ENCODE measurements at places on chromosomes 6 and 20. TPM values are rescaled to one million over a fixed set of nuclear protein-coding genes. Genes with fewer than 3 reads are reported as not detected.

The SPINT3 gene
- total RNA-seq, result not detected

DNA sequence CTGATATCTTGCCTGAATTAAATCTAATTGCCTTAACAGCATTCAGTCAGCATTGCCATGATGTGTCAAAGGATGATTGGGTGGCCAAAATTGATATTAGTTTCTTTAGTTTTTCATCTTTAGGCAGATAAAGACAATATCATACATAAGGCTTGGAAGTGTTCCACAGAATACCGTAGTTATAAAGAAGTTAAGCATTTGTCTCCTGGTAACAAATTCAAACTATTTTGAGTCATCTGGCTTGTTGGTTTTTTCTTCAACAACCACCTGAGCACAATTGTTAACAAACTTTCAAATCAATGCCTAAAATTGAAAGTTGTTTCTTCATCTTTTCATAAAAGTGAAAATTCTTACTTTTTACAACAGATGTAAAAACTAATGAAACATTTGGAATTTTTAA lies 47.5 kb upstream of the ADGRF5 start:
- no peak overlapping the region for H3K27ac ChIP-seq
- H3K4me1 ChIP-seq, result peaks cover 12% of the 10 kb centered on the region
- no peaks in the 10 kb centered on the region for H3K27me3 ChIP-seq
- no peak for DNase-seq

- no peaks in the 10 kb centered on the region for H3K27me3 ChIP-seq
- H3K27ac ChIP-seq, result no peak overlapping the region
- no peak overlapping the region for H3K4me3 ChIP-seq
- no peaks in the 10 kb centered on the region for H3K4me1 ChIP-seq
- no peak for DNase-seq
Observed at GRCh38 chr6:94005835-94006234, 586.5 kb upstream of the EPHA7 start.

DNA sequence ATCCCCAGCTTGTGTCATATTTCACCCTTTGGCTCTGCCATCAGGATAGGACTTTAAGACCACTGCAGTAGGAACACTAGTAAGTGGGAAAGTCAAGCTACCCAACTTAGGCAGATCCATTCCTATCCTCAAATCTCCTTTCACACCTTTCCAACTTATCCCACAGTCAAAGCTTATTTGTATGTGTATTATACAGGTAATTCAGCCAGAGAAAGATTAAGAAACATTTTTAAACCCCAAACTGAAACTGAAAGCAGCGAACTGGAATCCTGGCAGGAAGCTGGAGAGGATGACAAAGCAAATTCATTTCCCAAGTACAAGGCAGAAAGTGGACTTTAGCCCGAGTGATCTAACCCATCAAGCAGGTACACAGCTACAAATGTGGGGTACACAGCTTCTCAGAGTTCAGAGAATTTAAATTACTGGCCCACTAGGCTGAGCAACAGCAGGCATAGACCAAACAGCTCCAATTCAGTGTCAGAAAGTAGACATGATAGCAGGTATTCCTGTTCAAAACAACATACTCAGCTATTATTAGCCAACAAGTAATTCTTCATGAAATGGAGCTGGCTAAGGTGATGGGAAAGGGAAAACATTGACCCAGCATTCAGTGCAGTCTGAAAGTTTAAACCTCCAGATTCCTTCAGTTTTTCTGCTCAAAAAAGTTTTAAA lies 39.1 kb downstream of the ILRUN start:
- H3K4me1 ChIP-seq, result peaks cover 39% of the 10 kb centered on the region
- no peaks in the 10 kb centered on the region for H3K27me3 ChIP-seq
- peaks cover 20% of the 10 kb centered on the region for H3K36me3 ChIP-seq

GRCh38 chr20:31560746-31561598 lies 44.1 kb upstream of the ID1 start:
- no peak overlapping the region for H3K4me3 ChIP-seq
- H3K27ac ChIP-seq, result peak overlapping the region; percentile 50
- DNase-seq, result no peak
- H3K27me3 ChIP-seq, result no peaks in the 10 kb centered on the region

Data from heart right ventricle (tissue), 16 donors.